ENCODE measurements at places on chromosomes 4 and X.

- DNase-seq: no peak
These were observed 141.9 kb downstream of the SLIT2 start for GRCh38 chr4:20393486-20394100.

GRCh38 chr4:185040523-185040922 is 22.2 kb downstream of the HELT start:
- no peak for DNase-seq

DNA sequence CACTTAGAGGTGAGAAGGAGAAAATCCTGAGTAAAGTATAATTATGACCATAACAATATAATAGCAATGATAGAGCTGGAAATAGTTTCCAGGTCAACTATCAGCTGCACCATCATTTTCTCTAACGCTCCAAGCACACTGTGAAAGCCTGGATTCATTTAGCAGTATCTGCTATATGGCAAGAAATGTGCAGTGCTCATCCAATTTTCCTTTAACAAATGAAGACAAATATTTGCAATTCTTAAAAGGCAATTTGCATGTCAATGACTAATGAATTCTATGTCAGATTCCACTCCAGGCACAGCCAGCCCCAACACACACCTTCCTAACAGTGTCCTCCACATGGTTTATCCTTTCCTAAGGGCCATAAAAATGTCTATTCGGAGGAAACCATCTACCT is 12.7 kb downstream of the PRSS12 start:
- no peak for DNase-seq

DNA sequence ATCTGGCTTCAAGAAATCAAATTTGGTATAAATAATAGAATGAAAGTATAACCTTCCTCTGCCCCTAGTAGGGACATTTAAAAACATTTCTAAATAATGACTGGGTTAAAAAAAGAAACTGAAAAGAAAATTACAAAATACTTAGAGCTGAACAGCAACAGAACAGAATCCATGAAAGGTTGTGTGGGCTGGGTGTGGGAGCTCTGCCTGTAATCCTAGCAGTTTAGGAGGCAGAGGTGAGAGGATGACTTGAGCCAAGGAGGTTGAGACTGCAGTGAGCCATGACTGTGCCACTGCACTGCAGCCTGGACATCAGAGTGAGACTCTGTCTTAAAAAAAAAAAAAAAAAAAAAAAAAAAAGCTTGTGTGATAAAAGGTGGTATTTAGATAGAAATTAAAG is 12.3 kb upstream of the ZFX start:
- DNase-seq: no peak

DNA sequence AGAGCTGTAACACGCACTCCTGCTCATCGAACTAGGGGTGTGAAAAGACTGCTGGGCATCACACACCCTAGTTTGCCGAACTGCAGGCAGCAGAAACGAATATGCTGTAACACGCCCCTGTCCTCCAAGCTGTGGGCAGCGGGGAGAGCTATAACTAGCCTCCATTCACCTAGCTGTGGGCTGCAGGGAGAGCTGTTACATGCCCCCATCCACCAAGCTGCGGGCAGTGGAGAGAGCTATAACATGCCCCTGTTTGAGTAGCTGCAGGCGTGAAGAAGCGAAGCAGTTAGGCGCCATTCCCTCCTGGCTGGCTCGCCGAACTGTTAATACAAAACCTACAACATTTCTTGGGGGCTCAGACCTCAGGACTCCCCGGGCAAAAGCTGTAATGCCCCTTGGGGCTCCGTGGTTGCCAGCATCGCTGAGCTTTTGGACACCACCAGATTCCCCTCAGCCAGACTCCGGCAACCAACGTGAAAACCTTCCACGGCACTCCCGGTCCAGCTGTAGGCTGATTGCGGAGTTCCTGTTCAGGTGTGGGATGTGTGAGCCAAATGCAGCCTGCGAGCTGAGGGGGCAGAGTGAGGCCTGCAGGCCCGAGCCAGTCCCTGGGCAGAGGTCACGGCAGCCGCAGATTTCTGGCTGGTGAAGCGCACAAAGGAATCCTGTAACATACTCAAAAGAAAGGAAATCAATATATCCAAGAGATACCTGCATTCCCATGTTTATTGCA is 41.1 kb upstream of the ANKRD17 start:
- no peak for DNase-seq

DNA sequence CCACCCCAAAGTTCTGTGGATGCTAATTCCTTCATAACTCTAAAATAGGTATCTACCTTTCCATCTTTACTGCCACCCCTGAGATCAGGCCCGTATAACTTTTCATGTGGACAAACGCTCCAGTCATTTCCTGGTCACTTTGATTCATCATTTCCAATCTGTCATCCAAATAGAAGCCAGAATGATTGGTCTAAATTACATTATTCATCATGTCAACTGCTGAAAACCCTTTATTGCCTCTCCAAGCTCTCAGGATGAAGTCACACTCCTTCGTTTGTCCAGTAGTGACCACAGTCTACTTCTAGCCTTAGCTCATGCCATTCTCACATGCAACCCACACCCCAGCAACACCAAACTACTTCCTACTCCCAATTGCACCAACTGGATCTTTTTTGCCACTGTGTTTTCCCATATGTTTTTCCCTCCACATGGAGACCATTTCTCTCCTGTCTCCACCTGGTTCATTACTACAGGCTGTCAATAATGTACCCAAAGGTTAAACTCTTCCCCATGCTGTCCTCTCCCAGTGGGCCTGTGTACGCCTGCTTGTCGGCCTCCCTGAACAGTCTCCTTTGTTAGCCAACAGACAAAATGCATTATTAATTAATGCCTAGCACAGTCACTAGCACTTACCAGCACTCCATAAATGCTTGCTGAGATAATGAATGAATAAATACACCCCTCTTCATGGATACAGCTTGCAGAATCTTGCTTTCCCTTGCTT is 382.6 kb upstream of the NOCT start:
- DNase-seq: no peak

GRCh38 chrX:47561659-47562151 is 700 bp downstream of the ARAF start:
- DNase-seq: no peak

- DNase-seq: no peak
These were observed 8.6 kb upstream of the INTU start for GRCh38 chr4:127624173-127624572.

- DNase-seq: no peak
These were observed 12.8 kb upstream of the CFAP299 start for GRCh38 chr4:80322716-80323115.

DNA sequence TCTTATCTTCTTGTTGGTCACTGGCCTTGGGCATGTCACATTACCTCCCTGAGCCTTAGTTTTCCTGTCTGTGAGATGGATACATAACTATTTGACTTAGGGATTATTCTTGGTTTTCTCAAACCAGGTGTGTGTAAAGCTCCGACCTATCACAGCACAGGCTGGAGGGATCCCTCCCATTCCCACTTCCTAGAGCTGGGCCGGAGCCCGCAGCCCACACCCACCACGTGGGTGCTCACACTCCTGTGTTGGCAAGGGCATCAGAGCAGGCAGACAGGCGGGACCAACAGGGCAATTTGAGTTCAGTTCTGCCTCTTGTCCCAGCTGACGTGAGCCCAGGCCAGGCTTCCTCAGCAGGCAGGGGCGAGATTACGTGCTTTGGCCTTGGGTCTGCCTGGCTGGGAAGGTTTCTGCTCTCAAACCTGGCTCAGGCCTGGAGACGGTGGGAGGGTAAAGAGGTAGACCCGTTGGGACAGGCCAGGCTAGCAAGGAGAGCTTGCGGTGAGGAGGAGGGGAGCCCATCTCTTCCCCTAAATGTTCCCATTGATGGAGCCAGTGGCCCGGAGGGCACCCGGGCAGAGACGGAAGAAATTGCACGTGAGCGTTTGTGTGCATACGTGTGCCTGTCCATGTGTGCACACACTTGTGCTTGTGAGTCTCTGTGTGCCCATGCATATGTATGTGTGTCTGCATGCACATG is 734 bp upstream of the SH3TC1 start:
- no peak for DNase-seq

GRCh38 chr4:55884093-55884850 is 30.8 kb downstream of the EXOC1 start:
- no peak for DNase-seq

DNA sequence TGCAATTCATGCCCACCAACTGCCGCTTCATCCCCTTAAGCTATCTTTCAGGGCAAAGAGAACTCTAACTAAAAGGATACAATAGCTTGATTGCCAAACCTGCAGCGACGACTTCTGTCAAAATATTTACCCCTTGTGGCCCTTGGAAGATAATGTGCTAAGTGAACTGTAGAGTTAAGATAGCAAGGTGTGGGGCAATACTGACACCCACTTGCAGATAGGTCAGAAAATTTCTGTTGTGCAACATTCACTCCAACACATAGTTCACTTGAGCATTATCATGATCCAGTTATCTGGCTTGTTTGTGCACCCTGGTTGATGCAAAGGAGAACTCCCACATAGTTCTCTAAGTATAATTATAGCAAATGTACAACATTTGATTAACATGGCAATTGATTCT is 55.6 kb downstream of the RHOXF2B start:
- DNase-seq: no peak

GRCh38 chr4:127162741-127163140 is 470.0 kb upstream of the INTU start:
- DNase-seq: no peak

DNA sequence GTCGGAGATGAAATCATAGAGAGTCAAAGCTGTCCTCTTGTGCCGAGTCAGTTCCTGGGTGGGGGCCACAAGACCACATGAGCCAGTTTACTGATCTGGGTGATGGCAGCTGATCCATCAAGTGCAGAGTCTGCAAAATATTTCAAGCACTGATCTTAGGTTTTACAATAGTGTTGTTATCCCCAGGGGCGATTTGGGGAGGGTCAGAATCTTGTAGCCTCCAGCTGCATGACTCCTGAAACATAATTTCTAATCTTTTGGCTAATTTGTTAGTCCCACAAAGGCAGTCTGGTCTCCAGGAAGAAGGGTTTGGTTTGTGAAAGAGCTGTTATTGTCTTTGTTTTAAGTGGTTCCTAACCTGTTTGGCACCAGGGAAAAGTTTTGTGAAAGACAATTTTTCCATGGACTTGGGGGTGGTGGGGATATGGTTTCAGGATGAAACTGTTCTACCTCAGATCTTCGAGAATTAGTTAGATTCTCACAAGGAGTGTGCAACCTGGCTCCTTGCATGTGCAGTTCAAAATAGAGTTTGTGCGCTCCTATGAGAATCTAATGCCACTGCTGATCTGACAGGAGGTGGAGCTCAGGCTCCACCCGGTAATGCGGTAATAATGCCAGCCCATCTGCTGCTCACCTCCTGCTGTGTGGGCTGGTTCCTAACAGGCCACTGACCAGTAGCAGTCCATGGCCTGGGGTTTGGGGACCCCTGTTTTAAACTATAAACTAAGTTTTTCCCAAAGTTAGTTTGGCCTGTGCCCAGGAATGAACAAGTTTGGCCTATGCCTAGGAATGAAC is 29.2 kb downstream of the METAP1 start:
- DNase-seq: no peak

DNA sequence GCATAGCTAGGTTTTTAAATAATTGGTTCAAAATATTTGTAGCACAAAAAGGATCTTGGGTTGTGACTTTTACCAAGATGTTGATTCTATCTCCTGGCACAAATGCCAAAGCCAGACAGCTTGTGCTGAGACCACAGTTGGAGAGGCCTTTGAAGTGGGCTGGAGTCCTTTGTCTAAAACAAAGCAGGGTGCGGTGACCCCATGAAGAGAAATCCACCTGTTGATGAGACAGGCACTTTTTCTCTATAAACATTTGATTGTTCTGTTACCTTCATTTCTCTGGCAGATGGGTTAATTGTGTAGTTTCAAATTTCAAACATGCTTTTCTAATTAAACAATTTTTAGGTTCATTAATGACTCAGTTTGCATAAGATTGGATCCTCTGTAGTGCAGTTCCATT is 56.7 kb downstream of the STOX2 start:
- no peak for DNase-seq

GRCh38 chrX:112851806-112852205 is 11.2 kb upstream of the AMOT start:
- DNase-seq: no peak

DNA sequence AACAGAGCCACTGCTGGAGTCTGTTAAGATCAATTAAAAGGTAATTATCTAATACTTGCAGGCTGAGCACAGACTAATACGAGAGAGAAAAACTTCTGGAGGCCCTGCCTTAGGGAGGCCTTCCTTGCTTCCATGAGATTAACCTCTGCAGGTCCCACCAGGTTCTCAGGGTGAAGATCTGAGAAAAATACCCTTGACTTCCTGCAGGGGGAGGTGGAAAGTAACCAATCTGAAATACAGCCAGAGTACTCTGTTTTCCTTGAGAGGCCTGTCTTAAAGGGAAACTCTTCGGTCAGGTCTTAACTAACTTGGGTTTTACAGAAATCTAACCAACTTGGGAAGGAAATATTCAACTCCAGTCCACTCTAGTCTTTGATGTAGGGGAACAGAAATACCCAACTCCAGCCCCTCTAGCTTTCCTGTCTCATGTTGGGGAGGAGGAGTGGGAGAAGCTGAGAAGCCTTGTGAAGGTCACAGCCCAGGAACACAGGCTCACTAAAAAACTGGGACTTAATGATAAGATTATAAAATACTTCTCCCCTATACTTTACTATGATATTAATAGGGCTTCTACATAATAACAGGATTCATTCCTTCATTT is 77.1 kb downstream of the TBCK start:
- no peak for DNase-seq

GRCh38 chr4:147526272-147526654 is 45.4 kb downstream of the EDNRA start:
- no peak for DNase-seq

DNA sequence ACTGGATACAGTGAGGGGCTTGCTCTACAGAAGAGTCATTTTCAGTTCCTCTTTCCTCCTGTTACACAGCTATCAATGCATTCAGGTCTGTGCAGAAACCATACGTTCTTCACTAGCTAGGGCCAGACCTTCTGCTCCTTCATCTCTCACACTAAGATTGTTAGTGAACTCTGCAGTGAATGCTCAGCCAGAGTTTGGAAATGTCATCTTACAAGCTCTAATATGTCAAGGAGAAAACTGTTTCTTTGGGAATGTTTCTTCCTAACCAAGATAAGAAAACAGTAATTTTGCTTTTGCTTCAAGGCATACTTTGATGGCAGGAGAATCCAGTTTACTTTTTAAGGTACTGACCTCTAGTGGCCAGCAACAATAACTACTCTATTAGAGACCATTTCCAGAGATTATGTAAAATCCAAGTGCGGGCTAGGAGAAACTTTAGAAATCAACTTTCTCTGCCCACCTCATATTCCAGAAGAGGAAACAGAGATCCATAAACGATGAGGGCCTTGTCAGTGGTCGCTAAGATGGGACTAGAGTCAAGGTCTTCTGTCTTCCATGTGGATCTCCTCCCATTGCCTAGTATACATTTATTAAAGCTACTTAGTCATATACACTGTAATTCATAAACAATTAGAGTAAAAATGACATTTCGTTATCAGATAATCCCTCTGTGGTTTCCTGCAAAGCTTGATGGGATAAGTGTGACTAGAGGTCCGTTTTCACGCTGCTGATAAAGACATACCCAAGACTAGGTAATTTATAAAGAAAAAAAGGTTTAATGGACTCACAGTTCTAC is 12.1 kb upstream of the CC2D2A start:
- no peak for DNase-seq

- no peak for DNase-seq
These were observed 195.3 kb downstream of the CHIC1 start for GRCh38 chrX:73758250-73758649.
